ENCODE measurements at places on chromosomes 12 and 14. TPM values are rescaled to one million over a fixed set of nuclear protein-coding genes. Genes with fewer than 3 reads are reported as not detected.

- DNase-seq = no peak
Observed at GRCh38 chr14:83071888-83072501, 1538.3 kb upstream of the SEL1L start.

DNA sequence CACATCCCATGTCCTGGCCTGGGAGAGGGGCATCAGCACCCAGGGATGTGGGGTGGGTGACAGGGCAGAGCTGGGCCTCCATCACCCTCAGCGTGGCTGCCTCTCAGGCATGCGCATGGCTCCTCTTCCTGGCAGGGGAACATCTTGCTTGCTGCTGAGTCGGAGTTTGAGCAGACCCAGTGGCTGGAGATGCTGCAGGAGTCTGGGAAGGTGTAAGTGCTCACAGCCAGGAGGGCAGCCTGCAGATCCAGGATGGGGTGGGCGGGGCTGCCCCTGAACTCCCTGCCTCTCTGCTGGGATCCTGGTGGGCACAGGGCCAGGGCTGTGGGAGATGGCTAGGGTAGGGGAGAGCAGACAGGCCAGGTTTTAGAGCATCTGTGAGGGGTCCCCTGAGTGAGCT lies 16.2 kb downstream of the PLEKHD1 start:
- no peak for DNase-seq

The PROX2 gene
- 1.1 TPM for polyA plus RNA-seq

The DICER1 gene
- 39.7 TPM for polyA plus RNA-seq

- DNase-seq = no peak
Observed at GRCh38 chr12:22453511-22453910, 90.8 kb downstream of the C2CD5 start.

GRCh38 chr12:75634244-75635222 lies 123.1 kb upstream of the KRR1 start:
- no peak for DNase-seq

The MIP gene
- polyA plus RNA-seq = not detected

DNA sequence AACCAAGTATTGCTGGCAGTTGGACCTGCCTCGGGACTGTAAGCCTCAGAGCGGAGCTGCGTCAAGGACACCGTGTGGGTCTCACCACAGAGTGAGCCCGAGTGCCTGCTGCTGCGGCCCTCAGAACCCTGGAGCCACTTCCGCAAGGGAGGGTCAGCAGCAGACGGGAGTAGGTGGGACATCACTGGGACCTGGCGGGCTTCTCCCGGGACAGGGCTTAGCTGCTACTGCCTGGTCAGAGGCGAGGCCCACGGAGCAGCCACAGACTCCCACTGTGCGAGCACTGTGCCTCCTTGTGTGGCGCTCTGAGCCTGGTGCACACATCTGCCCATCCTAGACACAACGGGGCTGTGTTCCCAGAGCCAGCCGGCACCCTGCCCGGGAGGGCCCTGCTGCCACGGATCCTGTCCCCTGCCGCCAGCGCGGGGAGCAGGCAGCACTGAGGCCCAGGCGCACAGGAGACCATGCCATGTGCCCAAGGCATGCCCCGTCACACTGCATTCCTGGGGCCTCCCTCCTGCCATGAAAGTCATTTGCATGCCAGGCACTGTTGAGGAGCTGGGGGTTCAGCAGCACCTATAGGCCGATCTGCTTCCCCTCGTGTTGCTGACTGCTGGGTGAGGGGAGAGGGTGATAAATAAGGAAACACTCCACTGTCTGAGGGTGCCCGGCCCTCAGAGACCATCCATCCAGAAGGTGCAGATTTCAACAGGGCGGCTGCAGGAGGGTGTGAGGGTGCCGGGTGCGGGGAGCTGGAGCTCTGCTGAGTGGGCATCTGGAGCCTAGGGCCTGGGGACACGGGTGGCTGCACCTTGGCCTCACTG lies 10.0 kb downstream of the HIP1R start:
- DNase-seq = no peak

DNA sequence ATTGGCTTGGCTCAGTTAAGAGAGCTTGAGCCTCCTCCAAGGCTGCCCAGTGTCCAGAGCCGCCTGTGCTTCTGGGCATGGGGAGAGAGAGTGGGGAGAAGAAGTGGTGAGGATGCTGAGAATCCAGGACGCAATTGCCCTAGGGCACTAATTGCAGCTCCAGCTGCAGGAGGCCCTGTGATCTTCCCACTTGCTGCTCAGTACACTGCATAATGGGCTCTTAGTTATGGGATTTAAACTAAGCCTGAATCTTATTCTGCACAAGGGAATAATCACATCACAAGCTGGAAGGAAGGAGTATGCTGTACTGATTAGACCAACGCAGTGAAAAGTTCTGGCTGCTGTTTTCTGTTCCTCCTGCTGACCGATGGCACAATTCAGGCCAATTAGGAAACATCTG lies 101.0 kb upstream of the PRMT8 start:
- no peak for DNase-seq

The PWP1 gene
- 52.0 TPM for polyA plus RNA-seq

DNA sequence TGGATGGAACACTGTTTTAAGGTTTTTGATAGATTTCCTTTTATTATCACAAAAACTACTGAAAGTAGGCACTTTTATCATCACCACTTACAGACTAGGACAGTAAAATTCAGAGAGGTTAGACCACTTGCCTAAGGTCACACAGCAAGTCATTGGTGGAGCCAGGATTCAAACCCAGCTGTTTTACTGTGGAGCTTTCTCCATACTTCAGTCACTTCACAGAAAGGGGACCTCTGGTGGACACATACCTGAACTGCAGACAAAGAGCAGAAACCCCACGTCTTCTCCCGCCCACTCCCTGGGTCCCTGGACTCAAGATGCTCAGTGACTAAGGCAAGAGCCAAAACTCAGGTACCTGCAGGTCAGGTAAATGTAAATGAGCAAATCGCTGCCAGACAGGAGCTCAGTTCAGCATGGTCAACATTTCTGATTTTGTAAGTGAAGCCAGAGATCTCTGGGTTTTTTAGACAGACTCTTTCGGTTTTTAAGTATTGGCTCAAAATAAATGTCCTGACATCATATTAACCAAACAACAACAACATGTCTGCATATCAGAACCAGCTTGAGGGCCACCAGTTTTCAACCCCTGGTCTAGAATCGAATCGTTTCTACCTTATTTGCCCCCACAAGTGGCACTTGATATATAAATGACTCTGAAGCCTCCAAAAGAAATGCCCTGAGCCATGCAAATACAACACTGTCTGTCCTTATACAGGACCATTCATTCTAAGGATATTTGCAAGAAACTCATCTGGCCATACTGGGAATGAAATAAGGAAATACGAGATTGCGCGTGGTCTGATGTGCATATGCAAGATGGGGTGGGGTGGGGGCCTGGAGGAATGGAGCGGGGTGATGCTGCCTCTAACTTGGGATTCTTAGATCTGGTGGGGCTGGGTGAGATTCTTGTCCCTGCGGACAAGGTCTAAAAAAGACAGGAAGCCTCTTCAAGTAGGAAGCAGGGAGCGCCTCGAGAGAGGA lies 110.9 kb downstream of the KSR2 start:
- no peak for DNase-seq

GRCh38 chr14:49875640-49876198 lies 17.2 kb upstream of the ARF6 start:
- DNase-seq = no peak

DNA sequence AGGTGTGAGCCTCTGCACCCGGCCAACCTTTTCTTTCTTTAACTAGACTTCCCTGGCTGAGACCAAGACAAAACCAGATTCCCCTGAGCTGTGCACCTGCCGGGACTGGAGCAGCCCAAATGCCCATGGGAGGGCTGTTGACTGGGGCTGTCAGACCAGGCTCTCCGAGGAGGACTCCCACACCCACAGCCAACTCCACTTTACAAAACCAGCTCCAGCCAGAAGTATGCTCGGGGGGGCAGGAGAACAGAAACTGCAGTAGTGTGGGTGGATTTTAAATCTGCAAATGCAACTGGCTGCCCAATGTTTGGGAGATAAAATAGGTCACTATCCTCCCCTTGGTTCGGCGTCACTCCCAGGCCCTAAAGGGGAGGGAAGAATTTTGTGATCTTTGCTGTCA lies 78.5 kb downstream of the VCPKMT start:
- no peak for DNase-seq

The DRAM1 gene
- 20.6 TPM for polyA plus RNA-seq
